ENCODE measurements at places on chromosomes 3 and 15.

DNA sequence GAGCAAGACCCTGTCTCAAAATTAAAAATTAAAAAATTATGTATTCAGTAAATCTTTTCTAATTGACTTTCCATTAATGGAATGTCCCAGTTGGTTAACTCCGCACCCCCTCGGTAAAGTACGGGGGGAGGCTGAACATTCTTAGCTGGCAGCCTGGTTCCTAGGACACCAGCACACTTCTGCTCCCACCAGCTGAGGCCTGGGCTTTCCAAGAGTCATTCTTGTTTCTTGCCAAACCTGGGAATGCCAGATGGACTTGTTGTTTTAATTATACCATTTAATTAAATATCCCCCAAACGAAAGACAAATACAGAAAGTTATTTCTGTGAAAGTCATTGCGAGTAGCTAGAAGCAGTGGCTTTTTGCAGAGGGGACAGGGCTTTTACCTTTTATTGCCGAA, 179.4 kb downstream of the VGLL4 start:
- DNase-seq: no peak

- DNase-seq: no peak
Measured at GRCh38 chr15:57003418-57003817, 85.0 kb downstream of the TCF12 start.

- DNase-seq: no peak
Measured at GRCh38 chr3:72102112-72102616, 317.2 kb upstream of the PROK2 start.

DNA sequence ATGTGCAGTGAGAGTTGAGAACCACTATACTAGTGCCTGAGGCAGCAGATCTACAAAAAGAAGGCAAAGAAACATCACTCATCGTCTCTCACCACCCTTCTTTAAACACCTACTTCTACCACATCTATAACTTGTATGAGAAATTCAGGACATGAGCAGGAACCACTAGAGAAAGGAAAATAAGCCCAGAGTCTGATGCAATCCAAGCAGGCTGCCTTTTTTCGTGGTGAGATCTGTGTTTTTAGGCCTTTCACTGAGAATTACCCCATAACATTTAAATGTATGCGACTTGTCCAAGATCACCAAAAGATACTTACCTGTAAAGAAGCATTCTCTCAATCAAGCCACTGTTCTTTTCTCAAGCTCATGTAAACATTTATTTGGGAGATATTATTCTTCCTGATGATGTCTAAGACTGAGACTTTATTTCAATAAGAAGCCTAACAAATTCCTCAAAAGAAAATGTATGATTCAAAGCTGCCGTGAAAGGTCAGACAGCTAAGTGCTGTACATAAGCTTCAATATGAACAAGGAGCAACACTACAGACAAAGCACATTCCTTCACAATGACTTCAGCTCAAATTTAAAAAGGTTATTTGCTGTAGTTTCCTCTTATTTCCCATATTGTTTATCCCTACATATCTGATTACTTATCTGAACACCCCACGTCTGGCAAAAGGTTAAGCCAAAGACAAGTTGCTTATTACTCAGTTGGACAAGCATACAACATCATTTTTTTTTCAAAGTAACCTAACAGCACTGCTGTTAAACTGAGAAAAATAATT, 16.5 kb downstream of the SPICE1 start:
- DNase-seq: no peak

- no peak for DNase-seq
Measured at GRCh38 chr3:73680391-73681095, 55.8 kb upstream of the PDZRN3 start.

DNA sequence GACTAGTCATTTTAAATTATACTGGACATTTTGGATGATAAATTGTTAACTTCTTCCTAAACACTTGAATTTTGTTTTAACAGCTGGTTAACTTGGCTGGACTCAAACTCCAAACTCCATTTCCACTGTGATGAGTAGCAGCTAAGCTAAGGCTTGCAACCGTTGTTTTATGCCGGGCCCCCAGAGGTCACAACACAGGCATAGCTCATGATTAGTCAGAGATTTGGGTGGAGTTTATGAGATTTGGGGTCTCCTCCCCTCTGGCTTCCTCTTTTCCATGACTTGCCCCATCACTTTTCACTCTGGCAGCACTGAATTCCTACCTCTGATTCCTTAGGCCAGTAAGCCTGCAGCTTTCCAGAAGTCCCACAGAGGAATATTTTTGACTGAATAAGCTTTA, 12.8 kb downstream of the THAP10 start:
- no peak for DNase-seq

- no peak for DNase-seq
Measured at GRCh38 chr3:14902719-14903118, 44.7 kb upstream of the NR2C2 start.

GRCh38 chr3:29503958-29504357, 223.1 kb downstream of the RBMS3 start:
- no peak for DNase-seq

DNA sequence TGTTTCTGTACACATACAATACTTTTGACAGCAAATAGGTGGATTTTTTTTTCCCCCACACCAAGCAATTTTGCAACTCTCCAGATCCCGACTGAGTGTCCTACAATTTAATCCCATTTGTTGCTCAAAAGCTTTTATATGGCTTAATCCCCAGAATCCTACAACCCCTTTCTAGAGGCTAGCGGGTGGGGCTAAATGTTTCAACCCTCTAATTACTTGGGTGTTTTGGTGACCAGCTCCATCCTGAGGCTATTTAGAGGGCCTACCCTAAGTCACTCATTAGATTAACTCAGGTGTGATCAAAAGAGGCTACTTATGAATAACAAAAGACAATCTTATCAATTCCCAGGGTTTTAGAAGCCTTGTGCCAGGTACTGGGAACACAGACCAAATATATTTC, 21.0 kb upstream of the FBXL2 start:
- no peak for DNase-seq

DNA sequence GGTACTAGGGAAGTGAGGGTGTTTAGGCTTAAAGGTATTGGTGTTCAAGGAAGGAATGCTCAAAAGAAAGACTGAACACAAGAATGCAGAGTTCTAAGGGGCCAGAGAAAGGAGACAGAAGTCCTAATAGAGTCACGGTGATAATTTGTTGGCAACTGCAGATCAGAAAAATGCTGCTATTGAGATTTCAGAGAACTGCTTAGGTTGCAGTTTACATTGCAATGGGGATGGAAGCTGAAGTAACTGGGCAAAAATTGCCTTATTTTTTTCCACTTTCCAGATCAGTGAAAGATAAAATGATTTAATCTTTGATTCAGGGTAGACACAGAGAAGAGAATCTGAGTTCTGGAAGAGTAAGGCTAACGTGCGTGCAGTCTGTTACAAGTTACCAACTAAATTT, 199.8 kb downstream of the SQOR start:
- no peak for DNase-seq

GRCh38 chr3:195839260-195840010, 27.7 kb upstream of the MUC4 start:
- DNase-seq: no peak

DNA sequence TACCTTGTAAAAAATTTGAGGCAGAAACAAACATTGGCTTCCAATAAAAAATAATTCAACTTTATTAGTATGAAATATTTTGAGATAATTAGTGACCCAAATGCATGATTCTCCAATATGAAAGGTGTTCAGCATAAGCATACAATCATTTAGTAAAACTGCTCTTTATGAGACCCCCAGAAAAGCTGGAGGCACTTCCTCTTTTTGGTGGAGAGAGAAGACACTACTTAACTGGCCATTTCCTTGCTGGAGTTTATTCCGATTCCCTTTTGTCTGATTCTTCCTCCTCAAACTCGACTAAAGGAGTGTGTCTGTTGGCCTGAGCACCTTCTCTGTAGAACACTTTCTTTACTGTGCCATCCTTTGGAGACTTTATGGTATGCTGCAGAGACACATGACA, 34.8 kb upstream of the DCUN1D1 start:
- DNase-seq: no peak

DNA sequence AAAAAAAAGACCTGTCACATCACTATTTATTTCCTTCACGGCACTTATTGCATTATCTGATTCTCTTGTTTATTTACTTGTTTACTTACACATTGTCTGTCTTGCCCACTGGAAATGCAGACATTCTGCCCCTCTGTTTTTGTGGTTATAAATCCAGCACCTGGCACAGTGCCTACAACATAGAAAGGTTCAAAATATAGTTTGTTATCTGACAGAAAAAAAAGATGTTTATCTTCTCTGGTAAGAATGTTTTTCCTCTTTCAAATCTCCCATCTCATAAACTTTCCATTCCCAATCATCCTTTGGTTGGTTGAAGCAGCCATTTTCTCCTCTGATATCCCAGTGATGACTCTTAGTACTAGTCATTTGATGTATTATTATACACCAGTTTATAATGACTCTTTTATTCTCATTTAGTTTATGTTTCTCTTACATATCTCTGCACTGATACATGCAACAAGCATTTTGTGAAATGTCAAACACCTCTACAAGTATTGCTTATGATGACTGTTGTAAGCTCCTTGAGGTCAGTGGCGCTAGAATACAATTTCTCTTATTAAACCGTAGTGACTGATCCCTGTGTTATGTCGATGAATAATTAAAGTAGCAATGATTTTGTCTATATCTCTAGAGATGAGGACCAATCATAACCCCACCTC, 398.4 kb upstream of the TBL1XR1 start:
- DNase-seq: no peak

- DNase-seq: no peak
Measured at GRCh38 chr3:180288816-180289215, 252.1 kb upstream of the PEX5L start.

DNA sequence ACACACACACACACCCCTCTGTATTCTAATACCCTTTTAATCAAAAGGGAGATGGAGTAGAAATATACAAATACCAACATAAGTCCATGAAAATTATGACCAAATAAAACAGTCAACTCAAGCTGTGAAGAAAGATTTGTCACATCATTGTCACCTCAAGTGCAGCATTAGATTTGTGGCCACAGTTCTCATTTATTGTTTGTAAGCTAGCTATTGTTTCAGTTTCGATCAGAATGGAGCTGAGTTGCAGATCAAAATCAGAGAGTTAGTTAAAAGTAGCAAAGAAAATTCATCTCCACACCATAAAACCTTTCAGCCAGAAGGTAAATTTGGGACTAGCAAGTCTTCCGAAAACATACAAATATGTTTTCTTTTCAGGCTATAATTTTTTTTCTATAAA, 267.7 kb upstream of the LMCD1 start:
- no peak for DNase-seq
